ENCODE measurements at places on chromosomes 3 and 15. TPM values are rescaled to one million over a fixed set of nuclear protein-coding genes. Genes with fewer than 3 reads are reported as not detected.

ALDH1A2 gene
- 9.7 TPM for total RNA-seq

RHOV gene
- total RNA-seq = not detected

DNA sequence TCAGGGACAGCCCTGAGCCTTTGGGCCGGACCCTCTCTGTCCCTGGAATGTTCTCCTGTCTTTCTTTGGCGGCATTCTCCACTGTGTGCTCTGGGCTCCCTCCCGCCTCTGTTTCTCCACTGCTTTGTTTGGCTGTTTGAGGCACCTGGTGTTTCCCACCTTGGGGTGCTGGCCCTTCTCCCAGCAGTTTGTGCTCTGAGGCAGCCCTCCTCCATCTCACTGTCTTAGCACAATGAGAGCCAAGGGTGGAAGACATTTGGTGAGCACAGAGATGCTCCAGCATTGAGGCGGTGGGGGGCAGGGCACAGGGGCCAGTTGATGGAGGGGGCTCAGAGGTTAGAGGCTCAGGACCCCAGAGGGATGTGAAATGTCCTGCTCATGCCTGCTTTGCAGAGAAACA lies 54.3 kb downstream of the RASGRF1 start:
- no peak for DNase-seq

DNA sequence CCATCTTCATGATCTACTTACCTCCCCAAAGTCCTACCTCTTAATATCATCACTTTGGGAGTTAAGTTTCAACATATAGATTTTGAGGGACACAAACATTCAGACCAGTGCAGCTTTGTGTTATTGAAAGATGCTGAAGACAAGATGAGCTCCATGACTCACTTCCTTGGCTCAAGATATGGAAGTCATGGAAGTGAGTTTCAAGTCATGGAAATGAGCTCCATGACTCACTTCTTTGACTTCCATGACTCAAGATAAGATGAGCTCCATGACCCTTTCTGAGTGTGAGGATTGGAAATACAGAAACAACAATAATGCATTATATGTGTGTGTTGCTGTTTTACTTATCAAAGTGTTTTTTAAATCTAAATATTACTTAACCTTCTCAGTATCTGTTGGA lies 170.2 kb upstream of the TPRG1 start:
- DNase-seq = no peak

DNA sequence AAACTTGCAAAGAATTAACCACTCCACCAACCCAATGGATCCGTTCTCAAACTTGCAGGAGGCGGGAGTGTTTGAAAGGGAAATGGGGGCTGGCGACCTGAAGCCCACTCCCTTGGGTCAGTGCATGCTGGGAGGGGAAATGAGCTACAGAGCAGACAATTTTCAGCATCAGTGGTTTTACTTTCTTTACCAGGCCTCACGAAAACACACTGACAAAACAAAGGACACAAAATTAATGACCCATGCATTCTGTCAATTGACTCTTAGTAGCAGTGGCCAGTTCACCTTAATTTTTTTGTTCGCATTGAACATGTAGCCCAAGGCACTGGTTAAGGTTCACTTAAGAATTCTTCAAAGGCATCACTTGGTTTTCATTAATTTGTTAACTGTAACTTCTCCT lies 413.5 kb downstream of the MECOM start:
- no peak for DNase-seq

DNA sequence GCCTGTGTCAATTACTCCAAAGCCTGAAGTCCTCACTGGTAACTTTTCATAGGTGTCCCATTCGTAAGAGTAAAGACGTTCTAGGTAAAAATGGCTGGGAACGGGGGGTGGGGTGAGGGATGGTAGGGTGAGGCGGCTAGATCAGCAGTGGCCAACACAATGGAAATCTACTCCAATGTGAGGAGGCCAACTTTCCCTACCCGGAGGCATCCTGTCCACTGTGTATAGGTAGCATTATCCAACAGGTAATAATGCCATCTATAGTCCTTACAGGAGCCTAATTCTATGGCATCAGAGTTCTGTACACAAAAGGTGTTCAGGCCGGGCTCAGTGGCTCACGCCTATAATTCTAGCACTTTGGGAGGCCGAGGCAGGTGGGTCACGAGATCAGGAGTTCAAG lies 29.1 kb downstream of the HDC start:
- no peak for DNase-seq

DNA sequence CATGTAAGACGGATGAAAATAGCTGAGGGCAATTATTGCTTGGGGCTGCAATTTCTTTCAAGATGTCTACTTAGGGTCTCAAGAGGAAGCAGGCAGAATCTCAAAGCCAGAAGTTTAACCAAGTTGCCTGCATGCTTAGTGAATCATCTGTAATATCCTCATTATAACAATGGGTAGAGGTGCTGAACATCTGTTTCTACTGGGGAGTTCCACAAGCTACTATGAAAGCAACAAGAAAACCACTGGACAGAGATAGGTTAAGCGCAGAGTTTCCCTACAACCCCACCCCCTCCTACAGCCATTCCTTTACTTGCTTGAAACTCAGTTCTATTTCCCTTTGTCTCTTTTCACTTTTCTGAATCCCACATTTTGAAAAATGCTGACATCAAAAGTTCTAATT lies 759.4 kb upstream of the GBE1 start:
- no peak for DNase-seq

GRCh38 chr3:172749230-172749965 lies 1.1 kb upstream of the ECT2 start:
- no peak for DNase-seq
